ENCODE measurements at places on chromosomes 3 and 15.

DNA sequence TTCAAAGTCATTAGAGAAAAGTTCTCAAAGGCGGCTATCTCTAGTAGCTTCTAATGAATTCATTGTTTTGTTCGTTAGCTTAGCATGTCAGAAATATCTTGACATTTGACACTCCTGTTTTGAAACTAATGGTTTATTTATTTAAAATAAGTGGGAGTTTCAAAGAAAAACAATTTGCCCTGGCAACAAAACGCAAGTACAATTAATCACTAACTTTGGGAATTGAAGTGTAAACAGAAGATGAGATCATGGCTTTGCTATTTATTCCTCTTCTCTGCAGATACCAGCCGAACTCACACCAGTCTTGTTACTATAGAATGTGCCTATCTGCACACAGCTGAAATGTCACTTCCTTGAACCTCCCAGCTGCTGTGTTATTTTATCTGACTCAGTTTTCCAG, 27.5 kb downstream of the MASP1 start:
- no peaks in the 10 kb centered on the region for H3K27me3 ChIP-seq
- no peak for DNase-seq
- no peak overlapping the region for H3K27ac ChIP-seq

GRCh38 chr3:151278230-151278629, at the start of gene P2RY14:
P2RY14 (minus strand) TSS chr3:151278542; CDS start chr3:151214316, 64,226 bp downstream.
- H3K4me1 ChIP-seq = no peaks in the 10 kb centered on the region
- no peak for DNase-seq
- H3K27me3 ChIP-seq = no peaks in the 10 kb centered on the region
- no peak within 1 kb of the TSS for H3K27ac ChIP-seq
- no peak within 1 kb of the TSS for H3K4me3 ChIP-seq
- no peaks in the 10 kb centered on the region for H3K36me3 ChIP-seq

DNA sequence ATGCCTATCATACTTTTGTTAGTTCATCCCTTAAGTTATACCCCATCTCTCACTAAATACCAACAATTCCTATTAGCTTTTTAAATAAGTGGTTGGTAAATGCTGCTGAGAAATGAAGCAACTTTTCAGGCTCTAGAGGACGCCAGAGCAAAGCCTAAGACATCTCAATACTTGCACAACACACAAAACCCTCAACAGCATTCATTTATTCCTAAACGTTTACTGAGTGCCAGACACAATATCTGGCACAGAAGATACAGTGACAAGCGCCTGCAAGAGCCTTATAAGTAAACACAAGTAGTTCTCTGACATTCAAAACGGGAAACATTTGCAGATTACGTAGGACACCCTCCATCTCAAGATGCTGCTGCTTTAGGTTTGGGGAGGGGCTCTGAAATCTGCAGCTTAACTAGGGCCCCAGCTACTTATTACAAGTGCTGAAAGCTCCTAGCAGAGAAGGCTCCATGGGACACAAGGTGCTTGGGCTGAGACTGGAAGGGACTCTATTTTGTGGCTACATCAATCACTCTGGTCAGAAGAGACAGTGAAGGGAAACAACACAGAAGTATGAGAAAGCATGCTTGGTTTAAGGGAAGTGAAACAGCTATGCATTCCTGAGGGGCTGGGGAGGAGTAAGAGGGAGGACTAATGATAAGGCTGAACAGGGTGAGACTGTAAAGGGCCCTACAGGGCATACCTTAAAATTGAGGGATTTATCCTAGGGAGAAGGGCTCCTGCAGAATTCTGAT, 311.3 kb downstream of the PLCL2 start:
- H3K4me1 ChIP-seq = peaks cover 3% of the 10 kb centered on the region
- no peak overlapping the region for H3K4me3 ChIP-seq
- H3K36me3 ChIP-seq = no peaks in the 10 kb centered on the region
- H3K27me3 ChIP-seq = no peaks in the 10 kb centered on the region
- H3K27ac ChIP-seq = no peak overlapping the region

- no peaks in the 10 kb centered on the region for H3K36me3 ChIP-seq
- H3K4me3 ChIP-seq = no peak overlapping the region
- no peak overlapping the region for H3K27ac ChIP-seq
- no peaks in the 10 kb centered on the region for H3K4me1 ChIP-seq
- no peak for DNase-seq
- no peaks in the 10 kb centered on the region for H3K27me3 ChIP-seq
Measured at GRCh38 chr3:78090382-78090781, 1050.5 kb downstream of the ROBO2 start.

GRCh38 chr15:70853318-70853972, 512 bp downstream of the LARP6 start:
- peaks cover 8% of the 10 kb centered on the region for H3K4me1 ChIP-seq
- peaks cover 10% of the 10 kb centered on the region for H3K27me3 ChIP-seq
- no peaks in the 10 kb centered on the region for H3K36me3 ChIP-seq
- H3K27ac ChIP-seq = no peak overlapping the region
- peak overlapping the region; percentile 87 for H3K4me3 ChIP-seq

DNA sequence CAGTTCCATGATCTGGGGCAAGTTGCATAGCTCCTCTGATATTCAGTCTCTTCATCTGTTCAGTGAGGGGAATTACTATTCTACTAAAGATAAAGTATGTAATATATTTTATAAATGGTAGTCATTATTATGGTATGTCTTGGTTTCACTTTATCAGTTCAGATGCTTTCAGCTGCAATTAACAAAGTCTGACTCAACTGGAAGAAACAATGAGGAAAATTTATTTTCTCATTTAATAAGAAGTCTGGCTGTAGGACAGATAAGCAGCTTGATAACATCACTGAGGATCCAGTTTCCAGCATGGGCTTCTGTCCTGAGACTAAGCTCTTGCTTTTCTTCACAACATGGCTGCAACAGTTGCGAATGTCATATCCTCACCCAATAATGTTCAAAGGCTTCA, 354.3 kb upstream of the TRIM42 start:
- H3K36me3 ChIP-seq = no peaks in the 10 kb centered on the region
- no peak for DNase-seq
- H3K4me3 ChIP-seq = no peak overlapping the region
- no peak overlapping the region for H3K27ac ChIP-seq
- H3K27me3 ChIP-seq = no peaks in the 10 kb centered on the region

GRCh38 chr3:40407611-40408010, 20.6 kb downstream of the ENTPD3 start:
- H3K4me3 ChIP-seq = no peak overlapping the region
- no peaks in the 10 kb centered on the region for H3K36me3 ChIP-seq
- H3K27ac ChIP-seq = no peak overlapping the region
- 0 out of 2 replicates have a peak, but pooled peaks cover 4% of the 10 kb centered on the region for H3K4me1 ChIP-seq
- no peak for DNase-seq

DNA sequence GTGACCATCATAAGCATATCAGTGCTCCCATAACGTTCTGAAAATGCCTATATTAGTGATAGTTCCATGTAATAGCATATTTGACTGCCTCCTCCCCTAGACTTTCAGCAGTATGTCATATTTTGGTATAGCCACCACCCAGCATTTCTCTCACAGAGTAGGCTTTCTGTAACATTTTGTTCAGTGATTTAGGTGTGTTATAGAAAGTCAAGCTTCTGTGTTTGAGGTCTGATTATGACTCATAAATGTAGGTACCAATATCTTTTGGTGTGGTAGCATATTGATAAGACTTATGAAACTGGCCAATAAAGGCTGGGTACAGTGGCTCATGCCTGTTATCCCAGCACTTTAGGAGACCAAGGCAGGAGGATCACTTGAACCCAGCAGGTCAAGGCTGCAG, 34.3 kb upstream of the ZMAT3 start:
- H3K27ac ChIP-seq = no peak overlapping the region
- no peak overlapping the region for H3K4me3 ChIP-seq
- no peaks in the 10 kb centered on the region for H3K36me3 ChIP-seq
- no peaks in the 10 kb centered on the region for H3K4me1 ChIP-seq
